Stomach (tissue), 19 donors: ENCODE measurements at places on chromosomes 5 and 9. TPM values are rescaled to one million over a fixed set of nuclear protein-coding genes. Genes with fewer than 3 reads are reported as not detected.

Gene FOXD4
- total RNA-seq, result not detected

Gene FIBCD1
- total RNA-seq, result 0.18 TPM

Gene SLC45A2
- total RNA-seq, result not detected

Gene RIGI
- 3.1 TPM for total RNA-seq

Gene CRB2
- total RNA-seq, result 4.3 TPM

Gene ACSL6
- 1.7 TPM for total RNA-seq

Gene ARHGEF28
- total RNA-seq, result 111 TPM

Gene TRIP13
- 2.2 TPM for total RNA-seq

Gene GPX8
- total RNA-seq, result 2.0 TPM

Gene PRUNE2
- total RNA-seq, result 311 TPM

Gene CARTPT
- not detected for total RNA-seq

Gene PDE8B
- not detected for total RNA-seq

Gene TAF11L7
- not detected for total RNA-seq

Gene TPM2
- 1,228 TPM for total RNA-seq

Gene PCDHGA5
- 2.3 TPM for total RNA-seq

Gene C1QTNF3
- total RNA-seq, result 84.1 TPM

Gene PCDHGA3
- 6.7 TPM for total RNA-seq
